D721Med (cell line): ENCODE measurements at places on chromosomes 16 and 17.

GRCh38 chr17:47915776-47916398 lies 19.9 kb downstream of the SP2 start:
- DNase-seq: no peak

DNA sequence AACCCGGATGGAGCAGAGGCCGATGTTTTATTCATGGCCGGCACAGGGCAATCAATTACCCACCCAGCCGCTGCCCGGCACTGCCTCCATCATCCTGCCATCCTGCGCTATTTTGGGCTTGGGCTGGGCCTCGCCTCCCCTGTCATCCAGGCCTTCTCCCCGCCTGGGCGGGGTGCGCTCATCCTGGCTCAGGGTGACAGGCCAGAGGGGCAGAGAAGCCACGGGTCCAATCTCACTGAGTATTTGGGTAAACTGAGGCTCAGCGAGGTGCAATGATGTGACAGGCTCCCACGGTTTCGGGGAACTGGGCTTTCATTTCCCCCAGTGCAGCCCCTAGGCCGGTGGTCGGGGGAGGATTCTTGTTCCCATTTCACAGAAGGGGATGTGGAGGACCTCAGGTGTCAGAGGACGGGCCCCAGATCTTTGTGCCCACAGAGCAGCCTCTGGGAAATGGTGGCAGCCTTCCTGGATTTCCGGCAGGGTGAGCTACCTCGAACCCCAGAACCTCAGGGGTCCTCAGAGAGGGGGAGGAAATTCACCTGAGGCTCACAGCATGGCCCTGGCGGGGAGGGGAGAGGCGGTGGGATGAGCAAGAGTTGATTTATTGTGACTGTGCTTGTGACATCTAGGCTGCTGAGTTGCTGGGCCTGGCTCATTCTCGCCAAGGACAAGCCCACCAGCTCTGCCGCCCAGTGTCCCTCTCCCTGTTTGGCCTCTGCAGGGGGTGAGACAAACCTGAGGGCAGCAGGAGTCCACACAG lies 23.8 kb upstream of the KCNJ12 start:
- DNase-seq: no peak

DNA sequence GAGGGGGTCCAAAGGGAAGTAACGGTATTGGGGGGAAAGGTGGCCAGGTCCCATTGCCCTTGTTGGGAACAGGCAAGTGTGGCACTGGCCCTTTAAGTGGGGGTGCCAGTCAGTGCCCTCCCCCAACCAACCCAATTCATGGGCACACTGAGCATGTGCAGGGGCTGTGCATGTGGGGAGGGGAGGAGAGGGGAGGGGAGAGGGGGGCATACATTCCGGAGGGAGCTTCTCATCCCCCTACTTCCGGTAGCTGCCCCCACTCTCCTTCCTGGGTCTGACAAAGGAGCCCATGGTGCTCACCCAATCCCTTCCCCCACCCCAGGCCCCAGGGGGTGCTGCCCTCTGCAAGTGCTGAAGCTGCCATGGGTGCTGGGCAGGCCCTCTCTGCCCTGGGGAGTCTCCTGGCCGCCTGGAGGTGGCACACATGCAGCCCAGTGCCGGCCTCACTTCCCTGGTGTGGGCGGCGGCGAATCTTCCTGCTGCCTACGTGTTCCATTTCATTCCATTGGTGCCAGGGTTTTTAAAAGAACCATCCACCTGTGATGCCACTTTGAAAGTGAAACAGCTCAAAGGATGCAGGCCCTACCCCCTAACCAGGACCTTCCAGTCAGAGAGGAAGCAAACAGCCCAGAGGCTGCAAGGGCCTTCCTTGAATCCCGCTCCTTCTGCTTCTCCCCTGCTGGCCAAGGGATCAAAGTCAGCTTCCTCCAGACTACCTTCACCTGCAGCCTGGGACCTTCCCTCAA lies 11.0 kb downstream of the HEXIM2 start:
- DNase-seq: peak; percentile 77

DNA sequence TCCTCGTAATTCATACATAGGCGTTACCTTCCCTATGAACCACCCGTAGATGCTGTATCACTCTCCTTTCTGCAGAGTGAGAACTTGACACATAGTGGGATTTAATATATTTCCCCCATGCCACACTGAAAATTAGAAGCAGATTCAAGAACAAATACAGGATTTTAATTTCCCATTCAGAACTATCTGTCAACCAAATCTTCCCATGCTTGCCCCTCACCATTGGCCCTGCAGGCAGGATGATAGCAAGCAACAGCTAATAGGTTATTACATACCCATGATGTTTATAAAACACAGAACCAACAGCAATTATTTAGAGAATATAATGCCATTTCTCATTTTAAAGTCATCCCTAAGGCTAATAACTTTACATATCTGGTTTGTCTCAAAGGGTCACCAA lies 55.0 kb upstream of the GNAO1 start:
- DNase-seq: no peak

- DNase-seq: no peak
Observed at GRCh38 chr16:50659806-50660205, 21.3 kb downstream of the SNX20 start.

GRCh38 chr16:11843206-11843605 lies 8.1 kb downstream of the RSL1D1 start:
- DNase-seq: no peak

GRCh38 chr16:13873835-13874438 lies 46.0 kb upstream of the ERCC4 start:
- peak; percentile 27 for DNase-seq

DNA sequence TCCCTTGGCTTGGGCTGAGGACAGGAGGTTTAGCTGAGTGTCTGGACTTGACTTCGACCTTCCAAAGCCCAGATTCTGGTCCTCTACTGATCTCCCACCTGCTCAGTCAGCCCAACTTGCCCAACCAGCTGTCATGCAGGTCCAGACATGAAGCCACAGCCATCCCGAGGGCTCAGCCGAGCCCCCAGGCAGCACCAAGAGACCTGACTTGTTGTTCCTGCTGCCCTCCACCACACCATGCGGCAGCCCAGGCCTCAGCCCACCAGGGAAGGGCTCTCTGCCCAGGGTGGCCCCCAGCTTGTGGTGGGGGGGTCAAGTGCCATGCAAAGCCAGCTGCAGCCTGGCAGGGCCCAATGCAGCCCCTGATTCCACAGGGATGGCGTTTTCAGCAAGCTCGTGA lies 17.2 kb upstream of the CACNG4 start:
- no peak for DNase-seq

DNA sequence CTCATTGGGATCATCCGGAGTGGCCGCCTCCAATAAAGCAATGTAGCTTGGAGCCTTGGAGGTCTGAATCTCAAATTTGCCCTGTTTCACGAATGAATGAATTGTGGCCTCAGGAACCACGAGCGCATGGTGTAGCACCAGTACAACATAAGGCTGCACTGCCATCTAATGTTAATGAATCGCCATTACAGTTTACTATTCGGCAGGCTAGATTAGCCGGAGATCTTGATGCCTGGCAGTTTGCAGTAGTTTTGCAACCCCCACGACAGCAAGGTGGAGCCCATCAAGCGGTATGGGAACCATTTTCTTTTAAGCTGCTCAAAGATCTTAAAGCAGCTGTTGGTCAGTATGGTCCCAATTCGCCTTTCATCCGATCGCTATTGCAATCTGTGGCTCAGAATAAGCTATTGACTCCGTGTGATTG lies 18.8 kb downstream of the ALOX15B start:
- DNase-seq: peak; percentile 62

- DNase-seq: no peak
Observed at GRCh38 chr17:49624896-49625295, 49.2 kb downstream of the NXPH3 start.

GRCh38 chr16:89722392-89723278 lies 1.3 kb downstream of the ZNF276 start:
- DNase-seq: no peak

DNA sequence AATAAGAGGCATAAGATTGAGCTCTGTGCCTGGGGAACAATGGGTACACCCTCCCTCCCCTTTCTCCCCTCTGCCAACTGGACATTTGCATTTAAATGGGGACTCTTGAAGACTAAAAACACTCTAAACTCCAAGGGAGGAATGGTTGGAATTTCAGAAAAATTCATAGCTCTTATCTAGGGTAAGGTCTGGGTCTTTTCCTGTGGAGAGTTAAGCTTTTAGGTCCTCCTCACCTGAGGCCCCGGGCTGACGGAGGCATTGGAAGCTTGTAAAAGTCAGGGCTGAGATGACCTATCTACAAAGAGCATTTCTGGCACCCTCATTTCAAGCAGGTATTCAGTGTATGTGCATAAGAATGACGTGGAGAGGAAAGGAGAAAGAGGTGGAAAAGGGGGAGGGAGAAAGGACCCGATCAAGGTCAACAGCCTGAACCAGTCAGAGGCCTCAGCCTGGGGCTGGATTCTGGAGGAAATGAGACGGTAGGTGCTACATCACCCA lies 78.0 kb downstream of the RAP1GAP2 start:
- no peak for DNase-seq

- no peak for DNase-seq
Observed at GRCh38 chr16:15971440-15971815, 22.0 kb downstream of the ABCC1 start.

DNA sequence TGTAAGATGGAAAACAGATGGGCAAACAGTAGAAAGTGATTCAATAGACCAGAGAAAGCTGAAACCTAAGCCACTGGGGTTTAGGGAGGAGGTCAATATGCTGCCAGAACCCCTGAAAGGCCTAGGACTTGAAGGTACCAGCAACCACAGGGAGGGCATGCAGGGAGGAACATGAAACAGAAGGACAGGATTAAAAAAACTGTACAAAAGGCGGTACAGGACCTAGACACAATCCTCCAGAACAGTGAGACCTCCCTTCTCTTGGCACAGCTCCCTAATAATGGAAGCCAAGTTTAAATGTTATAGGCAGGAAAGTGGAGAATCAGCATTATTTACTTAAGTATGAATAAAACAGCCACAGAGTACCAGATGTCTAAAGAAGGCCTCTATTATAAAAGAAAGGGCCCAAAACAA lies 105.5 kb downstream of the SPAG9 start:
- DNase-seq: no peak

- no peak for DNase-seq
Observed at GRCh38 chr17:43987131-43988021, 17.0 kb upstream of the NAGS start.

- no peak for DNase-seq
Observed at GRCh38 chr17:7405350-7406234, 1.7 kb upstream of the TMEM256 start.

GRCh38 chr17:45650561-45650960 lies 133.6 kb upstream of the CRHR1 start:
- DNase-seq: no peak

- DNase-seq: no peak
Observed at GRCh38 chr16:79715061-79715460, 114.5 kb upstream of the MAF start.

DNA sequence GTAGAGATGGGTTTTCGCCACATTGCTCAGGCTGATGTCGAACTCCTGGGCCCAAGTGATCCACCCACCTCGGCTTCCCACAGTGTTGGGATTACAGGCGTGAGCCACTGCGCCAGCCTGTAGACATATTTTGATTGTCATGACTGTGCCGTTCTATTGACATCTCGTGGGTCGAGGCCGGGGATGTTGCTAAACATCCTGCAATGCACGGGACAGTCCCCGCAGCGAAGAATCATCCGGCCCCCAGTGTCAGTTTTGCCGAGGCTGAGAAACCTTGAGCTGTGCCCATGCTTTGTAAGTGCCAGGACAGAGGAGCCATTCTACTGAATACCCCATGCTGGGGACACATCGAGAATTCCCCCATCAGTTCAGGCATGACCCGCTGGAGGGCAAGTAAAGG lies 69.1 kb upstream of the GSE1 start:
- no peak for DNase-seq
